T-cell (primary cell): ENCODE measurements at places on chromosomes 2 and 18.
A peak's percentile ranks its signal among the peaks of the same experiment; 100 is the strongest.

DNA sequence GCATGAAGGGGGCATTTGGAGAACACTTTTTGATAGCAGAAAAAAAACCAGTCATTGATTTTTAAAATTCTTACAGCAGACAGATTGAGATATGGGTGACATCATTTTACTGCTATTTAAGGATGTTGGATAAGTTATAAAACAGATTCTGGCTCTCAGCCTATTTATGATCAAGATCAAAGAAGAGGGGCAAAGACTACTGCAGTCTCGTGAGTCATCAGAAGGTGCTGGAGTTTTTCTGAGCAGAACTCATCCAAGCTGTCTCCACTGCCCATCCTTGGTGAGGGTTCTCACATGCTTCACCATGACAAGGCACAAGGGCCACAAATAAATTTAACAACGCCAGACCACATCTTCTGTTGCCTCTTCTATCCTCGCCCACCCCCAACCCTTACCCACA is 58.8 kb downstream of the ST6GAL2 start:
- H3K4me3 ChIP-seq, result no peak overlapping the region
- H3K27me3 ChIP-seq, result no peaks in the 10 kb centered on the region
- DNase-seq, result no peak
- H3K36me3 ChIP-seq, result no peaks in the 10 kb centered on the region
- no peak overlapping the region for H3K27ac ChIP-seq
- no peaks in the 10 kb centered on the region for H3K4me1 ChIP-seq

GRCh38 chr2:71880846-71881610 is 266.6 kb downstream of the CYP26B1 start:
- peaks cover 18% of the 10 kb centered on the region for H3K27me3 ChIP-seq
- no peaks in the 10 kb centered on the region for H3K36me3 ChIP-seq
- H3K4me1 ChIP-seq, result no peaks in the 10 kb centered on the region
- no peak for DNase-seq

DNA sequence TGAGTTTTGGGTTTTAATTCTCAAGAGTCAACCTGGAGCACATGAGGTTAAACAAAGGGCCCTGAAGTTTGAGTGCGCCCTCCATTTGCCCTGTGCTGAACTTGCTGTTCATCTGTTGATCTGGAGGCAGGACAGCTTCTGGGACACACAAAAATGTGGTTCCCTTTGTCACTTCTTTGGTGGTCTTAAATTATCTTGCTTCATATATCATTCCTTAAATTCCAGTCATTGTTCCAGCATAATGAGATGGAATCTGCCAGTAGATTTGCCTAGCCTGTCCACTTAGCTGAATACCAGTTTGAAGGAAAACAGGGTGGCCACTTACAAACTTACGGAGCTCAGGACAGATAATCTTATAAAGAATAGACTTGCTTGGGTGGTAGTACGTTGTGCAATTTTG is 916 bp downstream of the CETN1 start:
- no peak overlapping the region for H3K4me3 ChIP-seq
- no peaks in the 10 kb centered on the region for H3K27me3 ChIP-seq
- no peak for DNase-seq
- no peaks in the 10 kb centered on the region for H3K36me3 ChIP-seq
- H3K4me1 ChIP-seq, result no peaks in the 10 kb centered on the region
- H3K27ac ChIP-seq, result no peak overlapping the region

DNA sequence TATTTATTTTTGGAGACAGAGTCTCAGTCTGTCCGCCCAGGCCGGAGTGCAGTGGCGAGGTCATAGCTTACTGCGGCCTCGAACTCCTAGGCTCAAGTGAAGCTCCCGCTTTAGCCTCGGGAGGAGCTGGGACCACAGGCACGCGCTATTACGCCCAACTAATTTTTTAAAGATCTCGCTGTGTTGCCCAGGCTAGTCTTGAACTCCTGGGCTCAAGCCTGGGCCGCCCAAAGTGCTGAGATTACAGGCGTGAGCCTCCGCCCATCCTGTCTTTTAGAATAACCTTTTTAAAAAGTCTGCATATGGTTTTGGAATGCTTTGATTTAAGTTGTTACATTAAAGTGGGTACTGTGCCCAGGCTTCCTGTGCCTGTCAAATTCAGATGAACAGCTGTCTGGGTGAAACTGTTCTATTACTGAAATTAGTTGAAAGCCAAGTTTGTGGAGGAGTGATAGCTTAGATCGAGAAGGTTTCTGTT is 944 bp downstream of the RAB3GAP1 start:
- peaks cover 10% of the 10 kb centered on the region for H3K4me1 ChIP-seq
- H3K27ac ChIP-seq, result peak overlapping the region; percentile 93
- no peaks in the 10 kb centered on the region for H3K36me3 ChIP-seq

GRCh38 chr2:213161759-213162515 is 10.5 kb upstream of the IKZF2 start:
- DNase-seq, result no peak
- no peak overlapping the region for H3K4me3 ChIP-seq
- peaks cover 4% of the 10 kb centered on the region for H3K4me1 ChIP-seq
- no peaks in the 10 kb centered on the region for H3K27me3 ChIP-seq
- no peaks in the 10 kb centered on the region for H3K36me3 ChIP-seq

DNA sequence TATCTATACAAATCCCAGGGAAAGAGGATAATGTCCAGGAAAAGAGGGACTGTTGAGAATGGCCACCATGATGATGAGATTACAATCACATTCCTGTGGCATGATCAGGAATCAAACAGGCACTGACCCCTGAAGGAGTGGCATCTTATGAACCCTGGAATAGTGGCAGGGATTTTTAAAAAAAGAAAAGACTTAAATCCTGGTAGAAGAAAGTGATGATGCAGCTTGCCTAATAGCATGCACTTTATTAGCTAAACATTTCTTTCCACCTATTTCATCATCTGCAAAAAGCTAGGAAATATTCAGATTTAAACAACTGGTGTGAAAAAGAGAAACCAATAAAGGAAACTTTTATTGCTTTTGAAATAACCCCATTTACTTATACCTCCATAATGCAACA is 87.2 kb upstream of the FSHR start:
- H3K4me1 ChIP-seq, result no peaks in the 10 kb centered on the region
- no peaks in the 10 kb centered on the region for H3K36me3 ChIP-seq
- no peak overlapping the region for H3K4me3 ChIP-seq
- no peak overlapping the region for H3K27ac ChIP-seq
